Activated effector memory CD4-positive, alpha-beta T cell treated with anti-CD3 and anti-CD28 coated beads, Interleukin-2, amount 50 U/mL, for 16 hours (primary cell): ENCODE measurements at places on chromosomes 3 and 15.
A peak's percentile ranks its signal among the peaks of the same experiment; 100 is the strongest.

DNA sequence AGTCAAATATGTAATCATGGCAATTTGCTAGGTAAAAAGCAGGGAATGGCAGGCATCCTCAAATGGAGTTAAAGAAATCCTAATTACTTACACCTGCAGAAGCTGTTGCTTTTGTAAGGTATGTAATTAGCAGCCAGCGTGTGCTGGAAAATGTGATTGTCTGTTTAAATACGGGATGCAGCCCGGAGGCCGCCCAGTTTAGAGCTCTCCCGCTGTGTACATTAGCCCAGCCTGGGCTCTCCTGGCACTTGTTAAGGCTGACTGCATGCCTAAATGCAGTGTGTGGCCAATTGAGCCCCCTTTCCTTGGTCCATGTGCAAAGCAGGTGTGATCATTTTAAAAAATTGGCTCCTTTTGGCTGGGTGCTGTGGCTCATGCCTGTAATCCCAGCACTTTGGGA is 9.0 kb downstream of the DPH3 start:
- no peak for DNase-seq

- no peak for DNase-seq
These were observed 299.1 kb downstream of the TLE3 start for GRCh38 chr15:69798481-69799250.

- DNase-seq = no peak
These were observed 59.6 kb downstream of the MGLL start for GRCh38 chr3:127762787-127763105.

DNA sequence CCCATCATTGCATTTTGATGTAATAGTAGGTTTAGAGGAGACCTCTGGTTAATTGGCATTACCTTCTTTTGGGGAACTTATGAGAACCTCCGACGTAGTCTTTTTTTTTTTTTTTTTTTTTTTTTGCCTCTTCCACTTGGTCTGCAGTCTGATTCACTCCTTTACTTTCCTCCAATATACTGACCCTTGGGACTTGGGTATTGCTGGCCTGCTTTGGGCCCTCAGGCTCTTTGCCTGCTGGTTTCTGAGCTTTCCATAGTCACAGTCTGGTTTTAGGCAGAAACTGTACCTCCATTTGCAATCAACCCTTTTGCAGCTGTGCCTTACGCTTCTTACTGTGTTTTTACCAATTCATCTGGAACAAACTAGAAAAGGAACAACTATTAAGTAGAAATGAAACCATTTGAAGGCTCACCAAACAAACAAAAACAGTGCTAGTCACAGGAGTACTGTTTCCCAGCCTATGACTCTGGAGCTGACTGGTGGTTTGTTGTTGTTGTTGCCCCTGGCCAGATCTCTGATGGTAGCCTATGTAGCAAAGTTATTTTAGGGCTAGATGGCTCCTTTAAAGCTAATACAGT is 272.8 kb downstream of the BBX start:
- no peak for DNase-seq

DNA sequence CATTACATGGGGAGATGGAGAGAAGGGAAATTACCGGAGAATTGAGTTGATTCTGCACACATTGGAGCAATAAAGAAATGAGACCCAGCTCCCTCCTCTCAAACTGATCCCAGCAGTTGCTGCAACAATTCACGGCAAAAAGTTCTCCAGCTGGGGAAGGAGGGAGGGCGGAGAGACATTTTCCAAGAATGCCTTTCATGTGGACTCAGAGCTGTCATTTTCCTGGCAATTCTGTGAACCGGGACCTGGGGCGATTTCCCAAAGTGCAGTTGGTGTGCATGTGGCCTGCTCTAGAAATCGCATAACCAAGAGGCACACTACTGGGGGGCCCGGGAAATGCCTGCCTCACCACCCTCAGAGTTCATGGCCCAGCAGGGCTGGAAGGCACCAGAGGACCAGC is 48.7 kb upstream of the IREB2 start:
- DNase-seq = no peak

GRCh38 chr3:46693892-46694226 is 380 bp upstream of the ALS2CL start:
- DNase-seq = peak; percentile 81

GRCh38 chr15:73380661-73381060 is 11.9 kb upstream of the HCN4 start:
- no peak for DNase-seq

DNA sequence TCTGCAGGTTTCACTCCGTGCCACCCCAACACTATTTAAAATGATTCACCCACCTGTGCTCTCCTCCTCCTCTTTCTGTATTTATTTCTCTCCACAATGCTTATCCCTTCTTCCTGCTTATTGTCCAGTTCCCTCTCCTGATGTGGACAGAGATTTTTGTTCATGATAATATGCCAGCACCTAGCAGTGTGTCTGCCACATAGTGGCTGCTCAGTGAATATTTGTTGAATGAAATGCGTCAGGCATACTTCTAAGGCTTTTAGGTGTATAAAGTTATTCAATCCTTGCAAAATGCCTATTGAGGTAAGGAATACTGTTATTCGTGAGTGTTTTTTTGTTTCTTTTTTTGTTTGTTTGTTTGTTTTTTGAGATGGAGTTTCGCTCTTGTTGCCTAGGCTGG is 67.5 kb upstream of the MME start:
- DNase-seq = no peak

DNA sequence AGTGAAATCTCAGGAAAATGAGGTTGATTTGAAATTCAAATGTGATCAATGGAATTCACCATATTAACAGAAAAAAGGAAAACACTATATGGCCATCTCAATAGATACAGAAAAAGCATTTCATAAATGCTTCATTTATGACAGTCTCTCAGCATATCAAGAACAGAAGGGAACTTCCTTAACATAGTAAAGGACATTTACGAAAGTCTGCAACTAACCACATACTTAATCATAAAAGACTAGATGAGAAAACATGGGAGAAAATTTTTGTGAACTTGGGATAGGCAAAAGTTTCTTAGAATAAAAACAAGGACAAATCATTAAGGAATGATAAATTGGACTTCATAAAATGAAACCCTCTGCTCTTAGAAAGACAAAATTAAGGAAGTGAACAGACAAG is 24.7 kb upstream of the TIPARP start:
- DNase-seq = no peak

DNA sequence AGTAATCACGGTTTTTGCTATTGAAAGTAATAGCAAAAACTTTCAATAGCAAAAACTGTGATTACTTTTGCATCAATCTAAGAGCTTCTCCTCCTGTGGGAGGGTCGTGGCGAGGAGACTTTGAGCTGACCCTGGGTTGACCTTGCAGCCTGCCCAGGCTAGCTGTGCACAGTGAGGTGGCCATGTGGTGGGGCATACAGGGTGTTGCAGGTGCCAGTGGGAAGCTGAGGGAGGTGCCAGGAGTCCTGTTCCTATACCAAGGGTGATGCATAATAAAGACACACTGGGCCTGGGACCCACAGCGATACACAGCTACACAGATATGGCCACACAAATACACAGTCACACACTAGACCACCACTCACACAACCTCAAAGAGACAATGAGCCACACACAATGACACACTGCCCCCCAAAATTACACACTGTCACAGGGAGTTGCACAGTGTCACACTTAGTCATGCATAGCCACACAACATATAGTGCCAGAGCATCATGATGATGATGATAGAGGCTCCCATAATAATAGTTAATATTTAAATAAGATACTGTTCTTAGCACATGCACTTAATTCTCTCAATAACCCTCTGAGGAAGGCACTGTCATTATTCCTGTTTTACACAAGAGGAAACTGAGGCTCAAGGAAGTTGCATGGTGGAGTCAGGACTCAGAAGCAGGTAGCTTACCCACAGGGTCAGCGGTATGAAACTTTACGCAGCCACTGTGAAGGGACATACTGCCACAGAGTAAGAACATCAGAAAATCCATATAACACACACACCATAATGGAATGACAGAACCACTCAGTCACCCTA is 6.3 kb downstream of the PLCD1 start:
- DNase-seq = no peak

- DNase-seq = no peak
These were observed 1.4 kb upstream of the MAGEL2 start for GRCh38 chr15:23648920-23649515.

- DNase-seq = peak; percentile 42
These were observed 27.7 kb downstream of the C15orf39 start for GRCh38 chr15:75229191-75230015.

- DNase-seq = no peak
These were observed 353.7 kb downstream of the CNTN6 start for GRCh38 chr3:1446531-1446930.

- no peak for DNase-seq
These were observed 26.3 kb downstream of the ABCC5 start for GRCh38 chr3:183991403-183991802.
